Thymus (tissue), 14 donors: ENCODE measurements at places on chromosomes 2 and 18. TPM values are rescaled to one million over a fixed set of nuclear protein-coding genes. Genes with fewer than 3 reads are reported as not detected.

GRCh38 chr2:237898057-237898414 lies 38.6 kb downstream of the RAMP1 start:
- DNase-seq: no peak

GRCh38 chr2:6971502-6971901 lies 54.3 kb downstream of the RNF144A start:
- DNase-seq: no peak

GRCh38 chr2:29114946-29115609 lies at the start of gene CLIP4:
TSS of gene CLIP4 (plus strand) at chr2:29115415. CDS start at chr2:29121389, 5,974 bp downstream.
- DNase-seq: no peak

- DNase-seq: peak; percentile 73
Measured at GRCh38 chr18:23540867-23541266, 37.6 kb downstream of the RMC1 start.

GRCh38 chr2:83686863-83687262 lies 772.2 kb downstream of the SUCLG1 start:
- no peak for DNase-seq

- DNase-seq: no peak
Measured at GRCh38 chr2:237618449-237618848, 8.9 kb upstream of the LRRFIP1 start.

SKA1 gene
- total RNA-seq: 11.5 TPM

M1AP gene
- 0.94 TPM for total RNA-seq

C2orf69 gene
- 4.5 TPM for total RNA-seq

SPC25 gene
- total RNA-seq: 16.0 TPM

LCT gene
- total RNA-seq: 1.1 TPM

MERTK gene
- total RNA-seq: 5.7 TPM
